ENCODE measurements at places on chromosomes 16 and 17. TPM values are rescaled to one million over a fixed set of nuclear protein-coding genes. Genes with fewer than 3 reads are reported as not detected.

DNA sequence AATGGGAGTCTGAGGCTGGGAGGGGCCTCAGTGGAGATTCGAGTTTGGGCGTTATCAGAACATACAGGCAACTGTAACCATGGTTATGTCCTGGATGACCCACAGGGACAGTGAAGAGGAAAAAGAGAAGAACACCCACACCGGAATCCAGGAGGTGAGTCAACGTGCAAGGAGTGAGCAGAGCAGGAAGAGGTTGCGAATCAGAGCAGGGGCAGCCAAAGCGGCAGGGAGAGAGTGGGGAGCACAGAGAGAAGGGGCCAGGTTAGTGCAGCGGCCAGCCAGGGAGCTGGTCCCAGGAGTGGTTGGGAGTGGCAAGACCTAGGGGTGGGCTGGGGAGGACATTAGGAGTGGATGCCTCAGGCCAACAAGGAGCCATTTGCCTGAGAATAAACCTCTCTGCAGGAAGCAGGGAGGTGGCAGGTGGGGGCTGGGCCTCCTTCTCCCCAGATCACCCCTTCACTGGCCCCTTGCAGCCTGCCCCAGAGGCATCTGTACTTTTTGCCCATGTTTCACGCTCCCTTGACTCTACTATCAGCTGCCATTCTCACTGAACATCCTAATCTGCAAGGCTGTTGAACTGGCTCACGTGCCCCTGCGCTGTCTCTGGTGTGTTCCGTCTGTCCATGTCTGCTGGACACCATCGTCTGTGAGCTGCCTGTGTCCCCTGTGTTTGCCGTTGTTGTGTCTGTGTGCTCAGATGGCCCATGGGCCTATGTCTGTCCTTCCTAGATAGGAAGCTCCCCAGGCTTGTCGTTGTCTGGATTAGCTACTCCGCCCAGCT lies 5.1 kb downstream of the KRT13 start:
- DNase-seq: peak; percentile 85

- peak; percentile 42 for DNase-seq
Observed at GRCh38 chr17:67689534-67690177, 28.1 kb upstream of the NOL11 start.

DNA sequence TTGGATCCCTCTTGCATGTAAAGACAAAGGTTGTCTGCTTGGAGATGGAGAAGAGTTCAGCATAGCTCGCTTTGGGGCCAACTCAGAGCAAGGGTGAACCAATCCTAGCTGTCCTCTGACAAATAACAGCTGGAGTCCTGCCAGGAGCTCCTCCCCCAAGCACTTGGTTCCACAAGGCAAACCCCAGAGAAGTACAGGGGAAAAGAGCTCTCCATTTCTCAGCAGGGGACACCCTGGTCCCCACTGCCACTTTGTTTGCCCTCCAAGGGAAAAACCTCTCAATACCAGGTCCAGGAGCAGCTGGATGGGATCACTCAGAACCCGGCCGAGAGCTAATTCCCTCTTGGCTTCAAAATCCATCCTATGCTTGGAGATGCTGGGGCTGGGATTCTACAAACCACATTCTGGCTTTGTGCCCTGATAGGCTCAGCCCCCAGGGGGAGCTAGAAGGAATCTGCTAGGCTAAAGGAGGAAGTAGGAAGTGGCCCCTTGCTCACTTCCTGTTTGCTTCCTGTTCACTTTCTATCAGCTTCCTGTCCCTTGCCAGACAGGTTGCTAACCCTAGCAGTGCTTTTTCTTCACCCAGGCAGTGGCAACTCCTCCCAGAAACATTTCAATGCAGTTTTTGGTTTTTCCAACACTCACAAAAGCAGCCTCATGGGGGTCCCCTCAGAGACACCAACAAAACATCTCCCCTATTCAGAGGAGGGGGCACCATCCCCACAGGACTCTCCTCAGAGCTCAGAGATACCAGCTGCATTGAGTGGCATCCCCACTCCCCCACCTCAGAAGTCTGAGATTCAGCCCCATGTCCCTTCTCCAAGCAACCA lies 30.7 kb downstream of the CDRT4 start:
- no peak for DNase-seq

DNA sequence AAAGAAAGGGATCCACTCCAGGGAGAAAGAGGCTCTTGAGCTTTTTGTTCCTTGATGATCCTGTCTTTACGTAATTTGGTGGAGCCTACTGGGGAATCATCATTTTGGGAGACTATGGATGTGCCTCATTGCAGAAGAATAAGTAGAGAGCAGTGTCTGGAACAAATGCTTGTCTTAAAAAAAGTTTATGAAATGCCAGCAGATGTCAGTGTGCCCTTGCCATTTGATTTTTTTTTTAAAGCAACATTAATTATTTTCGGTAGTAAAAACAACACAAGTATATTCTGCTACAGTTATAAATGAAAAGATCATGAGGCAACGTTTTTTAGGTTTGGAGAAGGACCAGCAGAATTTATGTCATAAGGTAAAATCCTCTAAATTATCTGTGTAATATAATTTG lies 934.8 kb upstream of the EEF2KMT start:
- DNase-seq: no peak

RBFOX1 gene
- total RNA-seq: not detected

GRCh38 chr16:49085686-49086085 lies 196.0 kb downstream of the CBLN1 start:
- no peak for DNase-seq

OR1F1 gene
- total RNA-seq: not detected

DNA sequence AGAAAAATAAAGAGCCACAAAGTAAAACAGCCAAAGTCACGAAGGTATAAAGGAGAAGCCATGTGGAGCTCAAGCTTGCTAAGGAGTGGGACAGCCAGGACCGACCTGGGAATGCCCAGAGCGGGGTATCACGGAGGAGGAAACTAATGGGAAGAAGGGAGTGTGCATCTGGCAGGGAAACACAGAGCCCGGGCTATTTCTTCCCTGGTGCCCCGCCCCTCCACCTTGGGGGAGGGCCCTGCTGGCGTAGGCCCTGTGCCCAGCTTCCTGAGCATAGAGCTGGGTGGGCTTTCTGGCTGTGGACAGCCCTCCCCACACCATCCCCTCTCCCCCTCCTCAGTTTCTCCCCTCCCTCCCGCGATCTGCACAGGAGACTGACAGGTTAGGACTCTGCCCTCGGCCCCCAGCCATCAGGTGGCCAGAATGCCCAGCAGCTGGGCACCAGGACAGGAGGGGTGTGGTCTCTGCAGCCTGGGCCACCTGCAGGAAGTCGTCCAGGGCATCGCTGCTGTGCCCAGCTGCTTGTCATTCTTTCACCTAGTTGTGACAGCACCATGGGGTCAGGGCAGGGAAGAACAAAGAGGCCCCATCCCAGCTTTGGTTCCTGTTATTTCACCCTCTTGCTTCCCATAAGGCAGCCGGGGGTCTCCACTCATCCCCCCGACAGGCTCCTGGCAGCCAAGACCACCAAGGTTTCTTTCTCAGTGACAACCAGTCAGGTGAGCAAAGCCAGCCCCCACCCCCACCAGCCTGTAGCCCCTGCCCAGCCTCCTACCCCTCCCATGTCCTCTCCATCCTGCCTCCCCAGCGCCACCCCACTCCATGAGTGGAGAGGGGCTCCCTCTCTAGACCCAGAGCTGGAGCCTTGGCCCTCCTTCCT lies 7.1 kb upstream of the DCAF7 start:
- no peak for DNase-seq

DNA sequence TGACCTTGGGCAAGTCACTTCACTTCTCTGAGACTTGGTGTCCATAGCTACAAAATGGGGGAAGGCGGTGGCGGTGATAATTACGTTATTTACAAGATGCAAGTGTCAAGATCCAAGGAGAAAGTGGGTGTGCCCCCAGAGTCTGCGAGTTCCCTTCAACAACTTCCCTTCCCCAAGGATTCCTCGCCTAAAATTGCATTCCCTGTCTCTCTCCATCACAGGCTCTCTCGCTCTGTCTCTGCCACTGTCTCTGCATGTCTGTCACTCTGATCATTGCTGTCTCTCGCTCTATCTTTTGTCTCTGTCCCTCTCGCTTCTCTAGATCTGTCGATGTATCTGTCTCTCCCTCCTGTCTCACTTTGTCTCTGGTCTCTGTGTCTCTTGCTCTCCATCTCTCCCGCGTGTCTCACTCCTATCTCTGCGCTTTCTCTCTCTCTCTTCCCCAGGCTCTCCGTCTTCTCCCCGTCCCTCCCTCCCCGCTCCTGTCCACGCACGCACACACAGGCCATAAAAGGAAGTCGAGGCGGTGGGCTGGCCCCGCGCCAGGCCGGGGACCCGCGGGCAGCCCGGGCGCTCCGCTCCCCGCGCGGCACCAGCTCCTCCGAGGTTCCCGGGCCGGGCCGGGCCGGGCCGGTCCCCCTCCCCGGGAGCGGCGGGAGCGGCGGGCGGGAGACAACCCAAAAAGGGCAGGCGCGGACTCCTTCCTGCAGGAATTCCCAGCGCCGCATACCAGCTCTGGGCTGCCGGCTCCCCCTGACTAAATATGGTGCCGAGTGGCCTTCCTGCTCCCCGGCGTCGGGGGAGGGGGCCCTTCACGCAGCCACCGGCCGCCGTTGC lies 1.1 kb upstream of the MYH11 start:
- DNase-seq: no peak

DNA sequence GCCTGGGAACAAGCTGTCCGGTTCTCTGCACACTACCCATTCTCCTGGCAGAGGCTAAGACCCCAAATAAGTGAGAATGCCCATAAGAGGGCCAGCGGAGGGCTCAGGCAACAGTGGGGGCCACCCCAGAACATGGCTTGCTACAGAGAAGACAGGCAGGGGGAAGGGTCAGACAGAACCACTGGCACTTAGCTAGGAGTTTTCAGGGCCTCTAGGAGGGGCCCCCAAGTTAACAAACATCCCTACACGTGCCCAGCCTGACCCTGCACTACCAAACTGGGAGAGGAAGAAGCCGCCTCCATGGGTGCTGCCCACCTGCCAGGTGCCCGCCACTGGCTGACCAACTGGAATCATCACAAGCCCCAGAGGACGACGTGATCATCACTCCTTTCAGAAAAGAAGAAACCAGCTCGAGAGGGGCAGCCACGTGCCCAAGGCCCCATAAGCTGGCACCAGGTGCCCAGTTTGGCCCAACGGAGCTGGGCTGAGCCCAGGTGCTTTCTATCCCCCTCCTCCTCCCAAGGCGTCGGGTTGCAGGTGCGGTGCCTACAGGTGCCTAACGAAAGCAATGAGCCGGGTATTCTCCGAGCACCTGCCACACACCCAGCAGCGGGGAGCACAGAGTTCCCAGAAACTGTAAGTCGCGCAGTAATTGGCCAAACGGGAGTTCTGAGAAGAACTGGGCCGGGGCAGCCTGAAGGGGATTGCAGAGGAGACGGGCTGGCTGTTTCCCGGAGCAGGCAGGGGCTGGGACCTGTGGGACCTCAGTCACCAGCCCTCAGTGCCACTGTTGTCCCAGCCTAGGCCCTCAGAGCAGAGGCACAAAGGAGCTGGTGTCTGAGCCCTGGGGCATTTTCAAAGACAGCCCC lies 13.2 kb downstream of the RPH3AL start:
- DNase-seq: no peak

SMTNL2 gene
- not detected for total RNA-seq
